ENCODE measurements at places on chromosomes 3 and 15.

- DNase-seq = no peak
Observed at GRCh38 chr3:178457511-178457910, 78.7 kb upstream of the KCNMB2 start.

GRCh38 chr3:77919244-77919643 is 879.3 kb downstream of the ROBO2 start:
- DNase-seq = no peak

DNA sequence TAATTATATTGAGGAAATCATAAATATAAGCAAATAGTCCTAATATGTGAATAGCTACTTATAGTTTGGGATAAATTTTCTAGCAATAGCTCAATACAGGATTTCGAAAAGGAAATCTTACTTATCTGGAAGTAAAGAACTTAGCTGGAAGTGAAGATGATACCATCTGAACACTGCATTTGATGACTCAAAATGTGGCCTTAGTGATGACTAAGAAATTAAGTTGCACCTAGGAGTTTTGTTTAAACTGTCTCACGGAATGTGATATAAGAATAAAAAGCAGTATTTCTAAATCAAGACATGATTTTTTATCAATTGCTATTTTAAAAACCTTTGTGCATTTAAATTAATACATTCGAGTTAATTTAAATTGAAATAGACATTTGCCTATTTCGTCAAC is 91.2 kb downstream of the EOMES start:
- DNase-seq = no peak

DNA sequence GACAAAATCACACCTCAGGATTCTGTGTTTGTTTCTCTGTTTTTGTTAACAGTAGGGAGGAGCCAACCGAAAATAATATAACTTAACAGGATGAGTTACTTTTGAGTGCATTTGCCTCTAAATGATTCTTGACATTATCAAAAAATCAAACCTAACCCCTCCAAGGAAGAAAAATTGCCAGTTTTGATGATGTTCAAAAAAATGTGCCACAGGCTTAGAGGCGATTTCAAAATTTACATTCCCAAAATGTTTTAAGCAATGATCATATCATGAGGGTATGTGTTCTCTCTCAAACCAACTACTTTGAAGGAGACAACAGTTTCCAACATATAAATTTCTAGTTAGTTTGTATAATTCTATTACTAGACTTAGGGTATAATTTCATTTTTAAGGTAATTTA is 6.7 kb downstream of the VGLL3 start:
- no peak for DNase-seq

DNA sequence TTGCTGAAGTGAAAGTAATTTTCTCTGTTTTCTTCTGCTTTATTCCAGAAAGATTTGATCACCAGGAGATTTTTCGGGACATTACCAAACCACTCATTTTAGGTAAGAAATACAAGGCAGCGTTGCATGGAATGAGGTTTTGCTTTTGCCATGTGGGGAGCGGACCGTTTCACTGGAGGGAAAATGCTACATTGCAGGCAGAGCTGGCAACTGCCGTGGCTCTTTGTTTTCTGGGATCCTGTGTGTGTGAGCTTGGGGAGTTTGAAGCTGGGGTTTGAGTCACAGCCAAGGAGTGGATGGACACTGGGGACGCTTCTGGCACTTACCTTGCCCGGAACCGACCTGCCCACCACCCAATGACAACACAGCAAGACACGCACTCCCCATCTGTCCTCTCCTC is 109.9 kb downstream of the APBA2 start:
- DNase-seq = no peak

GRCh38 chr3:197376020-197376419 is 77.6 kb upstream of the DLG1 start:
- DNase-seq = no peak

DNA sequence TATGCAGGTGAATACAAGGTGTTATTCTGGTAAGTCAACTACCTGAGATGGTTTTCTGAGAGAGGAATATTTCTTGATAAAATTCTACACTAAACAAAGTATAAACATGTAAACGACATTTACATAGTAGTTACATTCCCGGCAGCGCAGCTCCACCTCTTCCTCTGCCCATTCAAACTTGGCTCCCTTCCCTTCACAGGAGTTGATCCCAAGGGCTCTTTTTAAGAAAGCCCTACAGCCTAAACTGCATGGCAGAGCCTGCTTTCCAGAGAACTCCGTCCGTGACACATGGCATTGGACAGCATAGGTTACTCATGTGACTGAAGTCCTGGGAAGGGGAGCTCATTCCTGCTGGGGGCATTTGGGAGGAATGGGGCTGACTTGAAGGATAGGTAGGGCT is 22.0 kb upstream of the LCTL start:
- DNase-seq = no peak

- DNase-seq = no peak
Observed at GRCh38 chr3:185629554-185630181, 43.6 kb downstream of the SENP2 start.

Measured in hematopoietic multipotent progenitor cell (in vitro differentiated cells).